Right ventricle myocardium inferior (tissue), 1 donor: ENCODE measurements at places on chromosomes 7 and 10.

- peak; percentile 43 for DNase-seq
Measured at GRCh38 chr7:151014950-151015349, 9.3 kb downstream of the ATG9B start.

DNA sequence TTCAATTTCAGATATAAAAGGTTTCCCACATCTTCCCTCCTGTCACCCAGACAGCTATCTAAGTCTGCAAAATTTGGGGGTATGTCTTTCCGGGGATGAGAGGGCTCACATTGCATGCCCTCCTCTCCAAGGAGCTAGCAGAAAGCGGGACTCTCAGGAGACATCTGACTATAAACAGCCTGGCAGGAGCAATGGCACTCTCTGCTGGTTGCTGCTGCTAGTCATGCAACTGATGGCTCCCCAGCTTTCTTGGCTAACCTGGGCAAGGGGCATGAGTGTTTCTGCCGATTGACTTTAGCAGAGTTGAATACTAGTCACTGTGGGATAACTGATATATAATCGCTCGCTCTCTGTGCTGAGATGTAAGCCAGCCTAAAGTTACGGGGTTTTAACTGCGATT, 12.0 kb downstream of the TBX20 start:
- no peak for DNase-seq

DNA sequence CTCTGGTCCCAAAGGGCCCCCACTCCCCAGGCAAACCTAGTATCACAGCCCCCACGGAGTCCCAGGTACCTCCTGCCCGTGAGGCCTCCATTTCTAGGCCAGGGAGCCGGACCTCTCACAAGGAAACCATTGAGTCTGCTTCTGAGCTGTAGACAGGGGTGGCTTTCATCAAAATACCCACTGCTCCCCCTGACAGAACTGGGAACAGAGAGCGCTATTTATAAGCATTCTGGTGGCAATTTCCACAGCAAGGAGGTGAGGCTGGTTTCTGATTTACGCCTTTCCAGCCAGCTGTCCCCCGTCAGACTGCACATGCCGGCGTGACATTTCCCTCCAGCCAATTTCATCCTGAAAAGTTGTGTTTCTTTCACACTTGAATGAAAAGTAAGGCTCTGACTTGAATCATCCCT, 407.5 kb upstream of the PRKCQ start:
- no peak for DNase-seq

- DNase-seq, result no peak
Measured at GRCh38 chr7:113256883-113257531, 138.7 kb upstream of the SMIM30 start.

GRCh38 chr7:132080967-132081668, 495.2 kb downstream of the PLXNA4 start:
- DNase-seq, result no peak

DNA sequence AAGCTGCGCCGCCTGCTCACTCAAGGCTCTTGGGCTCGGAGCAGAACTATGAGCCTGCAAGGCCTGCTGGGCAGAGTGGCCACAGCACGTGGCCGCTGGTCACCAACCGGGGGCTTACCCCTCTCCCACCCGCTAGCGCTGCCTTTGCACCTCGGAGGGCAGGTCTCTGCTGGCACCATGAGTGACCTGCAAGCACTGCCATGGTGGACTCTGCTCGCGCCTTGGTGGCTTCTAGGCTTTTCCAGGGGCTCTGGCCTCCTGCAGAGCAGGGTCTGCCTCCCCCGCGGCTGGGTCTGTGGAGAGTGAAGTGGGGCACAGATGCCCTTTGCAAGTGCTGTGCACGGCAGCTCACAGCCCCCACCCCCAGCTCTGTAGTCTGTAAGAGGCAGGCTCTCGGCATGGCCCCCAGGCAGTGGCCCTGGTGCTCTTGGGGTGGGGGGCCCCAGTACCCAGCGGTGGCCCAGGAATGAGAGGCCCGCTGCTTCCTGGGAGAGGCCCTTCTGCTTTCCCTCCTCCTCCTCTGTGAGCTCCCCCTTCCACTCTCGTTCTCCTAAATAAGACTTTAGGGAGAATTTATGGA, 119.6 kb downstream of the INPP5A start:
- no peak for DNase-seq

DNA sequence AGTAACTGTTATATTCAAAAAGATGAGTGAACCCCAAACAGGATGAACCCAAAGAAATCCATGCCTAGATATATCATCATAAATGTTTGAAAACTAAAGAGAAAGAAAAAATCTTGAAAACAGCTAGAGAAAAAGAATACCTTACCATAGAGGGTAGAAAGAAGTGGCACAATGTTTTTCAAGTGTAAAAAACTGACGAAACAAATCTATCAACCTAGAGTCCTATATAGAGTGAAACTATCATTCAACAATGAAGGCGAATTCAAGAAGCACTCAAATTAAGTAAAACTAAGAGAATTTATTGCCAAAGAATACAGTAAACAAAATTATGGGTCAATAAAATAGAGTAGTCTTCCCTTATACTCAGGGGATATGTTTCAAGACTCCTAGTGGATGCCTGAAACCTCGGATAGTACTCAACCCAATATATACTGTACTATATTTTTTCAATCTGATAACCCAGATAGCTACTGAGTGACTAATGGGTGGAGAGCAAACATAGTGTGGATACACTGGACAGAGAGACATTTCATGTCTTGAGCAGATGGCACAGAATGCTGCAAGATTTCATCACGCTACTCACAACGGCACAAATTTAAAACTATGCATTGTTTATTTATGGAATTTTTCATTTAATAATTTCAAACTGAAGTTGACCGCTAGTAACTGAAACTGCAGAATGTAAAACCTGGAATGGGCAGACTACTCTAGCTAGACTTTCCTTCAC, 52.6 kb upstream of the TMEM106B start:
- DNase-seq, result no peak

- DNase-seq, result no peak
Measured at GRCh38 chr7:2926120-2926895, 82.2 kb upstream of the GNA12 start.

GRCh38 chr7:9149499-9150082, 716.2 kb downstream of the NXPH1 start:
- no peak for DNase-seq

- no peak for DNase-seq
Measured at GRCh38 chr10:33199731-33200232, 134.7 kb downstream of the NRP1 start.

- no peak for DNase-seq
Measured at GRCh38 chr10:67257018-67257417, 331.2 kb downstream of the LRRTM3 start.

- no peak for DNase-seq
Measured at GRCh38 chr7:71237945-71238344, 106.0 kb downstream of the GALNT17 start.

- no peak for DNase-seq
Measured at GRCh38 chr10:96238646-96239623, 32.4 kb downstream of the BLNK start.

DNA sequence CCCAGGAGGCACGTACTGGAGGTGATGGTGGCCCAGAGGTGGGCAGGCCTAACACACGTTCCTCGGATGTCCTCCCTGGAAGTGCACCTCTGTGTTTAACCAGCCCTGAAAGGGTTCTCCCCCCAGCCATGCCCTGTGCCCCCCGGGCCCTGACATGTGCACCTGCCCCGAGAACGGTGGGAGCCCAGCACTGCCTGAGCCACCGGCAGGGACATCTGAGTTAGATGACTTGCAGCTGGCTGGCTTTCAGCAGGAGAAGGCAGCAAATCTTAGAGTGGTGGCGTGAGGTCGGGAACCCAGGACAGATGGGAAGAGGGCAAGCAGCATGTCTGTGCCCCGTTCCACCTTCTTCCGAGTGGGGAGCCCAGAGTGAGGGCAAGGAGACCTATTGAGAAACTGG, 291.8 kb downstream of the TCERG1L start:
- no peak for DNase-seq

DNA sequence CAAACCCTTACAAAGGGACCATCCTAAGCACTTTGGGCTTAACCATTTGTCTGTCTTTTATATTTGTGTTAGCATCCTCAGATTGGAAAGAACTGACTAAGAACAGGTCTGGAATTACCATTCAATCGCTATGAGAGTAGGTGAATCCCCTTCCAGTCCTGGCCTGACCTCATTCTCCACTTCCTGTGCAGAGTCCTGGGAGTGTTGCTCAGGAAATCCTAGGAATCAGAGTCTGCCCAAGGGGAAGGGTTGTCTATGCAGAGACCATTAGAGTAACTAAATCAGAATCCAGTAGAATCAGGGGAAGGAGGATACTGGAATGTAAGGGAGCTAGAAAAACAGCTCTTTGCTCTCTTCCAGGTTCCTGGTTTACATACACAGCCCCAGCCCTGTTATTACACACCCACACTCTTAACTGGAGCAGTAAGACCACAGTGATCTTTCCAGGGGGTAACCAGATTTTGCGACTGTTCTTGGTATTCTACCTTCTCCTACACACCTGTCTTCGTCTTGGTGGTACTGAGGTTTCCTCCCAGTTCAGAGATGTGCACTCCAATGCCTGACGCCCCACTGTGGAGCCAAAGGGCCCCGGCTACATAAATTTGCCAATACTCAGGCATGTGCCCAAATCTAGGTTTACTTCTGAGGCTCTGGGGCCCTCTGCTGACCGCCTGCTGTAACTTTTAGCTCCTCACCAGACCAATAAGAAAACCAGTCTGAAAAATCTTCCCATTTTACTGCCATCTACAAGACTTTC, 103.7 kb downstream of the RNF216 start:
- no peak for DNase-seq

DNA sequence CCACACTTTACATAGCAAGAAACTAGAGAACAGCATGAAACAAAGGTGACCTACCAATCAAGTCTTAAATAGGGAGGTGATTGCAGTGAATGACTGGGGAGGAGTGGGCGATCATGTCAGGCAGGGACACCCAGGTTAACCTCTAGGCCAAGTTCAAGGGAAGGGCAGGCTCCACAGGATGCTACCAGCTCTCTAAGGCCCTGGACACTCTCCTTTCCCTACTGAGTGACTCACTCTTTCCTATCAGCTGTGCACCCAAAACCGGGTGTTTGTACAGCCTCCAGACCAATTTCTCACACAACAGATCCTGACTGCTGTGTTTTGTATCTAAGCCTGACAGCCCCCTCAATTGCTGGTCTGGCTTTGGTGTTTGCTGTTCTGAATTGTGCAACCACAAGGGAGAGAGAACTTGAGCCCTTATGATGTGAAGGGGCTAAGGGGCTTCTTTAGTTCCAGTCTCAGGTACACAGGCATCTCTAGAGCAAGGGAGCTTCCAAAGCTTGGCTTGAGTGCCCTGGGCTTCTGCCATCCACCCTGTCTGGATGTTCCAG, 107.8 kb downstream of the TBXAS1 start:
- DNase-seq, result no peak

DNA sequence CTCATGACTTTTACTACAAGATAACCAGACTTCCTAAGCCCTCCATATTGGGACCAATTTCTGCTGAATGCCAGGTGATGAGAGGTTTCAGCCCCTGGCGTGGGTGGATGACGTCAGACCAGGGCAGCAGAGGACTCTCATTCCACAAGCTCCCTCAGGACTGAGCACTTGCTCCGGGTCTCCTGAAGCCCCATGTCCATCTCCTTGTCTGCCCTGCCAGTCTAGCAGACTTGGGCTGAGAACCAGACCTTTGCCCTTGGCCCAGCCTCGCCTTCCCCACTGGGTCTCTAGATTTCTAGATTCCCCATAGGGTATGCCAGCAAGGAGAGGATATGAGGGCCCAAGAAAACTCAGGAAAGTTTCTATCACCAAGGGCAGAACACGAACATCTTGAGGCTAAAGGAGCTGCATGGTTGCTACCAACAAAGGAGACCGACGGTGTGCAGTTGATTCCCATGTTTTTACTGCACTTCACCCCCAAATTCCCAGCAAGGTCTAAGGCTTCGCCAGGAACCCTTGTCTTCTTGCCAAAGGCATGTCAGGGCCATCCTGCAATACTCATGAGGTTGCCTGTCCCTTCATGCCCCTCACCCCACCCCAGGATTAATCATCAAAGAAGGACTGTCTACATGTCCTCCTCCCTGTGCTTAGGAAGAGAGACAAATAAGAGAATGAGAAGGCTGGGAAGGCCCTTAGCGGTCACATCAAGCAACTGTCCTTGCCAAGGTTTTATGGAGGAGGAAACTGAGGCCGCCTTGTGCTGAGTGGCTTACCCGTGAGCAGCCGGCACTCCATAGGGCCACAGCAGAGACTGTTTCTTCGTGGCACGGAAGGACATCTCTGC, 96.5 kb upstream of the MACROH2A2 start:
- DNase-seq, result no peak

- DNase-seq, result peak; percentile 85
Measured at GRCh38 chr10:93816123-93816747, 58.5 kb downstream of the LGI1 start.

- no peak for DNase-seq
Measured at GRCh38 chr10:98339799-98340198, 71.8 kb upstream of the LOXL4 start.

DNA sequence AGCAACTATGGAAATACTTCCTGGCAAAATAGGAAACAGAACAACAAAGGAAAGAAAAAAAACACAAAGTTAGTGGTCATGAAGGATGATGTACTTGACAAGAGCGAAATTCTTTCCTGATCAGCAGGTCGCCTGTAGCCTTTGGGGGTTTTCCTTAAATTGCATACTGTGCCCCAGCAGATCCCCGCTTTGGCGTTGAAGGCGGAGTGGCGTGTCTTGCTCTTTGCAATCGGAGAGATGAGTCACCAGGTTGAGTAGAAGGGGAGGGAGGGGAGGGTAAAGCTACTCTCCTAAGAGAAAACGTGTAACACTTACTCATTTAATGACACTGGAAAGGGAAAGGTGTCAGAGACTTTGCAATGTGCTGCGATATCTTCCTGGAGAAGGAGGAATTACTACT, 587.2 kb downstream of the SORCS1 start:
- DNase-seq, result no peak

GRCh38 chr7:37915438-37915837, 1.2 kb downstream of the SFRP4 start:
- no peak for DNase-seq

- no peak for DNase-seq
Measured at GRCh38 chr10:110735620-110736027, 91.5 kb downstream of the RBM20 start.

DNA sequence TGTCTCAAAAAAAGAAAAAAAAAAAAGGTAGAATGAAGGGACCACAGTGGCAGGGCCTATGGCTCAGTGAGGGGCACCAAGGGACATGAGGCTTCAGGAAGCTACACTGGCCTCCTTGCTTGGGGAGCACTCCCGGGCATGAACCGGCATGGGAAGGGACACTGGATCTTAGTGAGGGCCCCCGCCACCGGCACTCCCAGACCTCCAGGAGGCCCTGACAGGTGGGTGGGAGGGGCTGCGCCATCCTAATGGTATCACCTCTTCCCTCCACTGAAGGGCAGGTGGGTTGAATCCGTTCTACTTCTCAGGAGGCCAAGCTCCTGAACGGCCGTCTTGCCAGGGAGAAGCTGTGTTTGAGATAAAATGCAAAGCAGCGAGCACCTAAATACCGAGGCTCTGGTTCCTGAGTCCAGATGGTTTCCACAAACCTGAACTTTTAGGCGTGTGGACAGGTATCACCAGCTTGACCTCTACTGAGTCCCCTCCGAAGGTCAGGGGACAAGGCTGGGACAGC, 69.8 kb downstream of the C10orf143 start:
- no peak for DNase-seq

GRCh38 chr10:20745556-20746375, 151.3 kb downstream of the NEBL start:
- DNase-seq, result no peak

- no peak for DNase-seq
Measured at GRCh38 chr10:50333872-50334271, 82.6 kb upstream of the ASAH2 start.
